ENCODE measurements at places on chromosomes 1 and 21.

GRCh38 chr1:44012941-44013609 lies 18.2 kb downstream of the SLC6A9 start:
- DNase-seq, result no peak

DNA sequence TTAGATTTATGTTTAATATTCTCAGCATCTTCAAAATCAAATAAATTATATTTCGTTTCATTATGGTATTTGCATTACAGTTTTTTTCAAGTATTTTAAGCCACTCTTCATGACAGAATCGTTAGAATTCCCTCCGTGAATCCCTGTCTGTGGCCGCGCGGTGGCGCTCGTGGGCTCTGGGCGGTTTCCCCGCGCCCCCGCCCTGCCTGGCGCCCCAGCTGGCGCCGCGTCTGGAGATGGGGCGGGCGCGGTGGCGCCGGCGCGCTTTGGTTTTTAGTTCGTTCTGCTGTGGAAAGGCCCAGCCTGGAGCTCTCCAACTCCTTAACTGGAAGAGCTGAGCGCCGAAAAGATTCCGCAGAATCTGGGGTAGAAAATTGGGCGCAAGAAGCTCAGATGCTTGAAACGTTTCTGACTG lies 25.7 kb downstream of the PRMT2 start:
- no peak for DNase-seq

DNA sequence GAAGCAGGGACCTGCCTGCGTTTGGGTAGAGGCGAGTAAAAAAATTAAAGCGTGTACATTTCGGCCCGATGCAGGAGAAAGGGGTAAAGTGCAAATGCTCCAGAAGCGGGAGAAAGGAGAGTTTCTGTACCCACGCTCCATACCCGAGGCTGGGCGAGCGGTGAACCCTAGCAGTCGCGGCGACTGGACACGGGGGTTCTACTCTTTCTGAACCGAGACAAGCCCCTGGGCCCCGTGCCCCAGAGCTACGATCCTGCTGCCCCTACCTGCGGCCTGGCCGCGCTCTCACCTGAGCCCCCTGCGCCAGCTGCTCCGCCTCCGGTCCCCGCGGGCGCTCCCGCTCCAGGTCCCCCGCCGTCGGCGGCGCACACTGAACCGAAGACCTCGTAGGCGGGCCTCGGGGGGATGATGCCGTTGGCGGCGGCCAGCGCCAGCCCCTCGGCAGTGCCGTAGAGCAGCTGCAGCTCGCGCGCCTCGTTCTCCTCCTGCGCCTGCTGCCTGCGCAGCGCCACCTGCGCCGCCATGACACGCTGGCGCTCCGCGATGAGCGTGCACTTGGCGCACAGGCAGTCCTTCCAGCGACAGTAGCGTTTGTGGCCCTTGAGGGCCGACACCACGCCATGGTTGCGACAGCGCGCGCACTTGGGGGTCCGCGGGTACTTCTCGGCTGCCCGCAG lies 2.4 kb downstream of the DMRTA2 start:
- DNase-seq, result no peak

- peak; percentile 77 for DNase-seq
Measured at GRCh38 chr1:94783342-94784189, 36.6 kb upstream of the SLC44A3 start.

DNA sequence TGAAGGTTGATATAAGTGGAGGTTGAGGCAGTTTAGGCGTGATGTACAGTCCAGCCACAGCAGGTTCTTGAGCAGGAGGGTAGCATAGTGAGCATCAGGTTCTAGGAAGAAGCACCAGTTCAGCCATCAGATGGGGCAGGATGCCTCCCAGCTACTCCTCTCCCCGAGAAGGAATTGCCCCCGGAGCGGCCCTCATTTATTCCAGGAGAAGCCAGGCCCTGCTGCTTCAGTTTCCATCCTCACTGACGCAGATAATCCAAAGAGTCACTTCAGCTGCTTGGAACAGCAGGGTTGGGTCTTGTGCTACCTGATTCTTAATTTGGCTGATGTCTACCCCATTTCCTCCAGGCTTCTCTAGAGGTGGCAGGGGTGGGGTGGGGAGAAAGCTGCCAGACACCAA lies 54.7 kb downstream of the LACTBL1 start:
- DNase-seq, result no peak

DNA sequence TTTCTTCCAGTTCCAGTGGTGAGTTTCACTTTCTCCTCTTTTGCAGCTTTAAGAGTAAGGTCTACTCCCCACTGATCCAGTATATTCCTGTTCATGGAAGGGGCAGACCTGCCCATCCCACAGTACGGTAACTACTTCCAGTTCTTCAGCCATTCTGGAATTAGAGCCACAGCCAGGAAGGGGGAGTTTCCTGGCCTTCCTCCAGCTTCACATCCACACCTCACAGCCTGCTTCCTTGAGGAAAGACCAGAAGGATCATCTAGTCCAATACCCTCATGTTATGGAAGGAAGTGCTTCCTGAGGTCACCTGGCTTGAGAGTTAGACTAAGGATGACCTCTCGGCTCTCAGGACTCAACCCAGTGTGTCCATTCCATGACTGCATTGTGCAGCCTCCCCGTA lies 597.8 kb downstream of the KIF26B start:
- DNase-seq, result no peak

- no peak for DNase-seq
Measured at GRCh38 chr1:204984499-204984898, 58.5 kb upstream of the CNTN2 start.

DNA sequence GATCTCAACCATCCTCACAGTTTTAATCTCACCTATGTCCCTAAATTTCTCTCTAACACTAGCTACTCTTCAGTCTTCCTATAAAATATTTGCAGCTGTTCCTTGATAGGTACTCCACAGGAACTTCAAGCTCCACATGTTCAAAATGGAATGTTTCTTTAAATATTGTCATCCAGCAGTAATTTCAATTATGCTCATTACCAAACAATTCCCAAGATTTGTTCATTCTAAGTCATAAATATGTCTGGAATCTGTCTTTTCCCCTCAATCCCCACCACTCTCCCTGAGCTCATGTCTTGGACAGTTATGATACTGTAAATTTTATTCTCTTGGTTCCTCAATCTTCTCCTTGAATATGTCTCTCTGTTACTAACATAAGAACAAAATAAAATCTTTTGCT lies 214.4 kb downstream of the NRIP1 start:
- no peak for DNase-seq

GRCh38 chr21:36377391-36377842 lies 7.8 kb upstream of the CHAF1B start:
- DNase-seq, result no peak

DNA sequence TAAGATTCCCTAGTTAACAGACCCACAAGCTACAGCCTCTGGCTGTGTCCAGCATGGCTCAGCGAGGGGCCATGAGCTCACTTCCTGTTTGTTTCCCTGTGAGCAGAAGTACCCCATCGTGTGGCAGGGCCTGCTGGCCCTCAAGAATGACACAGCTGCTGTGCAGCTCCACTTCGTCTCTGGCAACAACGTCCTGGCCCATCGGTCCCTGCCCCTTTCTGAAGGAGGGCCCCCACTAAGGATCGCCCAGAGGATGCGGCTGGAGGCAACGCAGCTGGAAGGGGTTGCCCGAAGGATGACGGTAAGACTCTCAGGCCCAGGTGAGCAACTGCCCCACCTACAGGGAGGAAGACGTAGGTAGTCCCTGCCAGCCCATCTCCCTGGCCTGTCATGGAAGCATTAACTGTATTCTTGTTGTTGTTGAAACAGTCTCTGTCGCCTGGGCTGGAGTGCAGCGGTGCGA lies 38.2 kb downstream of the ZBTB17 start:
- peak; percentile 9 for DNase-seq

GRCh38 chr1:214928574-214928973 lies 154.0 kb upstream of the KCNK2 start:
- no peak for DNase-seq

DNA sequence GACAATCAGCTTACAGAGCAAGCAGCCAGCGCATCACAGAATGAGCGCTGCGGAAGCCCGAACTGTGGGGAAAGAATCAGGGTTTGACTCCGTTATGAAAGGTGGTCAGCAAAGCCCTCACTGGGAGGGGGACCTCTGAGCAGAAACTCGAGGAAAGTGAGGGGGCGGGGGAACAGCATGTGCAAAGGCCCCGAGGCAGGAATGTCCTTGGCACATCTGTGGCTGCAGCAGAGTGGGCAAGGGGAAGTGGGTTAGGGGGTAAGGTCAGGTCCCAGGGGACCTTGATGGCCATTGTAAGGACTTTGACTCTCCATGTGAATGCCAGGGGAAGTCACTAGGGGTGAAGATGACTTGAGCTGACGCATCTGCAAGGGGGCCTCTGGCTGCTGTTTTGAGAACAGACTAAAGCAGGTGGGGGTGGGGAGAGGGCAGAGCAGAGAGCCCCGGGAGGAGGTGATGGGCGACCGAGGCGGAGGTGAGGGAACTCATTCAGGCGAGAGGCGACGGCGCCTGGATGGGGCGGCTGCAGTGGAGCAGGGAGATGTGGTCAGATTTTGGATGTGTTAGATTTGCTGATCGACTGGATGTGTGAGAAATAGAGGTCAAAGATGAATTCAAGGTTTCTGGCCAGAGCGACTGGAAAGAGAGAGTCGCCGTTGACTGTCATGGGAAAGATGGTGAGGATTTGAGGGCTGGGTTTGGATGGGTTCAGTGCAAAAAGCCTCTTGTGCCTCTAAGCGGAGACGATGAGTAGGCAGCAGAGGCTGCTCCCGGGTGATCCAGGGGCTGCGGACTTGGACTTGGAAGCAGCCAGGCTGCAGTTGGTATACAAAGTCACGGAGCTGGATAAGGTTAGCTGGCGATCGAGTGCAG lies 108.0 kb upstream of the ZBTB40 start:
- DNase-seq, result no peak

GRCh38 chr1:37892151-37893047 lies 33.0 kb upstream of the MTF1 start:
- no peak for DNase-seq

- DNase-seq, result peak; percentile 61
Measured at GRCh38 chr1:204418174-204419063, 6.8 kb upstream of the PPP1R15B start.

DNA sequence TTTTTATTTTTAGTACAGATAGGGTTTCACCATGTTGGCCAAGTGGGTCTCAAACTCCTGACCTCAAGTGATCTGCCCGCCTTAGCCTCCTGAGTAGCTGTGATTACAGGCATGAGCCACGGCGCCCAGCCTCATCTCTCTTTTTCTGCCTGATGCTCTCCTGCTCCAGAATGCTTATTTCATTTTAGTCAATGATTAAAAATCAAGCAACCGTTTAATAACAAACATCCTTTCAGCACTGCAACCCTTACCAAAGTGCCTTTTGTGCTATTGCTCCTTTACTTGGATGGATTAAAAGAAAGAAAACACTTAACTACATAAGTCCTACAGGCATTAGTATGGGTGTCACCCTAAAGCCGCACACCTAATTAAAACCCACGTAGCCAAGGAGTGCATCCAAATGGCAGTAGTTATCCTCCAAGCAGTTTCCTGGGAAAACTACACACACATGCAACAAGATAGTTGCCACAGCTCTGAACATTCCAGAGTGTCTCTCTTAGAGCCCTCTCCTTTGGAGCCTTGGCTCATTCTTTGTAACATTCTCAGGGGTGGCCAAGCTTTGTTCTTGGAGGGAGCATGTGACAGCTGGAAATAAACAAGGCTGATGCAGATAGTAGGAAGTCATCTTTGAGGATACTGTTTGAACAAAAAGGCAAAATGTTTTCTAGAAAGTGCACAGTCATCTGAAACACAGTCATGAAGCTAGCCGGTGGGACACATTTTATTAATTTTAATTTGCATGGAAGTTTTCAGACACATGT lies 51.2 kb downstream of the KCNJ15 start:
- DNase-seq, result no peak

DNA sequence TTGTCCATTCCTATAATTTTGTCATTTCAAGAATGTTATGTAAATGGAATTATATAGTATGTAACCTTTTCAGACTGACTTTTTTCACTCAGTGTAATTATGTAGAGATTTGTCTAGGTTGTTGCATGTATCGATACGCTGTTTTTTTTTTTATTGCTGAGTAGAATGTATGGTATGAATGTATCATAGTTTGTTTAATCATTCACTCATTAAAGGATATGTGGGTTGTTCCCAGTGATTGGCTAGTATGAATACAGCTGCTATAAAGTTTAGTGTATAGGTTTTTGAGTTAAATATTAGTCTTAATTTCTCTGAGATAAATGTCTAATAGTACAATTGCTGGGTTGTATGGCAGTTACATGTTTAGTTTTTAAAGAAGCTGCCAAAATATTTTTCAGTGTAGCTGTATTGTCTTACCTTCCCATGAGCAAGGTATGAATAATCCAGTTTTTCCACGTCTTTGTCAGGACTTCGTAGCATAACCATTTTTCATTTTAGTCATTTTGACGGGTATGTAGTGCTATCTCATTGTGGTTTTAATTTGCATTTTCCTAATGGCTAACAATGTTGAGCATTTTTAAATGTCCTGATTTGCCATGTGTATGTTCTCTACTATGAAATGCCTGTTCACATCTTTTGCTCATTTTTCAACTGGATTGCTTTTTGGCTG lies 22.4 kb downstream of the CASQ2 start:
- DNase-seq, result no peak

GRCh38 chr1:70617728-70618127 lies 206.7 kb downstream of the CTH start:
- no peak for DNase-seq

DNA sequence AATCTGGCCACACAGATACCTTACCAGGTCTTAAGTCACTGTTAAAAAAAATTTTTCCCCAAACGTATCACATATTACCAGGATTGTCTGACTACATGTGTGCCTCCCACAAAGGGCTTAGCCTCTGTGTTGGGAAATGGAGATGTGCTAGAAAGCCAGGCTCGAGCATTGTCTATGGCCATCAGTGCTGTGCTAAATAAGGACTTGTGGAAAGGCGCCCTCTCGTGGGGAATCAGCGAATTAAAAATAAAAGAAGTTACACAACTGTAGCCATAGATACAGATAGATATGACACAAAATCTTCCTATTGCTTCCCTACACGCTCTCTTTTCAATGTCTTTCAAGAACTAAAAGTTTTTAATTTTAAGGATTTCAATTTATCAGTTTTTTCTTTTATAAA lies 47.5 kb upstream of the CRNN start:
- DNase-seq, result peak; percentile 51

Measured in RCC 7860 (cell line).